ENCODE measurements at places on chromosomes 5 and 9.

GRCh38 chr5:135978212-135978631 lies 23.4 kb upstream of the LECT2 start:
- no peak for DNase-seq

- DNase-seq, result peak; percentile 36
Observed at GRCh38 chr9:13410566-13411031, 131.1 kb upstream of the MPDZ start.

- DNase-seq, result peak; percentile 86
Observed at GRCh38 chr9:116543731-116544400, 143.2 kb upstream of the TRIM32 start.

DNA sequence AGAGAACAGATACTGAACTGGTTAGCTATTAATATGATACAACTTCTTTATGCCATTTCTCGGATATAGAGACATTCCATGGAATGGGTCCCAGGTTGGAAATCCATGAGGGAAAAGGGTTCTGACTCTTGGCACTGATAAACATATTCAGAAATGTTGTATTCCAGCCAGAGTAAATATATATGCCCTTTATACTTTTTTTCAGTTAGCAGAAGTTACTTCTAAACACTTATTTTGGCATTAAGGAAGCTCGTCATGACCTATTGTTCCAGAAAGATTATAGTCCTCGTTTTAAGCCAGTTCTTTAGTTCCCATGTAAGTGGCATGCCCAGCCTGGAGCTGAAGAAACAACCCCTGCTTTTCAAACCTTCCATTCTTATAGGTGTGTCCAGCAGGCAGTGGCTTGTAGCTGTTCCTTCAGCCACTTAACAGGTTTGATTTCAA lies 181.6 kb downstream of the CD180 start:
- DNase-seq, result no peak

DNA sequence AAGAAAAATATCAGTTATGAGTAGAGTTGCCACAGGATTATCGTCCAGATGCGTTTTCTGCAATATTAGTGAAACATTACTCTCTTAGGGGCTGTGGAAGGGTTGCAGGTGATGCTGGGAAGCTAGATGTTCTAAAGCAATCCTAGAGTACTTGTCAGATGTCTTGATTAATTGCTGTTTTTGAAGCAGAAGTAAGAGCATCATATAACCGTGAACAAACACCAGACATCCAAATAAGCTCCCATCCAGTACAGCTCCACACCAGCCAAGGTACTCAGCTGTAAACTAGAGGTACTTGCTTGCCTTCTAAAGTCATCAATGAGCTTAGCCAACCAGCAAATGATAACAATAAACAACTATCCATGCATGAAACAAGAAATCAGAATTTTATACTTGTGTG lies 131.1 kb downstream of the ST8SIA4 start:
- DNase-seq, result no peak

DNA sequence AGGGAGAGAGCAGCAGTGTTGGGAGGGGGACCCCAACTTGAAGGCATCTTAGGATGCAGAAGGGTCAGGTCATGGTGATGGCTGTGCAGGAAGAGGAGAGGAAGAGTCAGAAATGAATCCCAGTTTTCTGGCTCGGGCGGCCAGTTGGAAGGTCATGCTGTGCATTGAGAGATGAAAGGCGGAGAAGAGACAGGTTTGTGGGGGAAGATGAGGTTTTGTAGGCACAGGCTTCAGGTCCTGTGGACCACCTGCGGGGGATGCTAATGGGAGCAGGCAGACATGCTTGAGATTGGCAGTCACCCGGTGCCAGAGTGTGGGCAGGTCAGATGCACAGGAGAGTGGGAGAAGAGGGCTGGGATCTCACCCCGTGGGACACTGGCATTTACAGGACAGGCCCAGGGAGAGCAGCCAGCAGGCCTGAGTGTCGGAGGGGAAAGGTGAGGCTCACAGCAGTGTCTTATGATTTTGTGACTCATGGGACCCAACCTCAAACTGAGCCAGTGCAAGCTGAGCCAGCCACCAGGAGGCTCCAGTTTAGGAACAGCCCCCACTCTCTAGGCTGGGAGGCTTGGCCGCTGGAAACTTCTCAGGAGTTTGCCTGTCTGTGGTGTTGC lies 17.5 kb downstream of the STXBP1 start:
- no peak for DNase-seq

DNA sequence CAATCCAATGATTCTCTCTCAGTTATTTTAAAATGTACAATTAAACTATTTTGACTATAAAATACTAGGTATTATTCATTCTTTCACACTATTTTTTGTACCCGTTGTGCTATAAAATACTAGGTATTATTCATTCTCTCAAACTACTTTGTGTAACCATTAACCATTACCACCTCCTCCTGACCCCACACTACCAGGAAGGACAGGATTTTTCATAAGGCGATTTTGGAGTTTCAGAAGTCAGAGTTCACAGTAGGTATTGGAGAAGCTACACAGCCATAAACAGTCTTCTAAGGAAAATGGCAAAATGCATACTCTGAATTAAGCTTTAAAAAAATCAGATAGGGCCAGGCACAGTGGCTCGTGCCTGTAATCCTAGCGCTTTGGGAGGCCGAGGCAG lies 35.1 kb upstream of the TMEM252 start:
- DNase-seq, result no peak

- peak; percentile 59 for DNase-seq
Observed at GRCh38 chr5:146447734-146448380, 724 bp downstream of the TCERG1 start.

DNA sequence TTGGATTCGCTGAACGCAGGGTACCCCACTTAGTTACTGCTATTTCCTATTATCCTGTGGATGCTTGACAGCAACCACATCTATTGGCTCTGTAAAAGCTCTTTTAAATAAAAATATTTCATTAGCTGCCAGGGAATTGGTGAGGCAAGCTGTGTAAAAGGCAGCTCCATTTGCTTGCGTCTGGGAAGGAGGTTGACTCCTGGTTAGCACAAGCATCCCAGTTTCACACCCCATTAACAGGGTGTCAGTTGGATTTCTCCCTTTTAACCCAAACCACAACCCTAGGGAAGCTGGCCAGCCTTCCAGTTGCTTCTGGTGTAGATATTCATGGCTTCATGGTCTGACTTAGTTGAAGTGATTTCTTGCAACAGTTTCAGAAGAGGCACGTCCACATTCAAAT lies 151.0 kb downstream of the GPBP1 start:
- DNase-seq, result no peak

- DNase-seq, result no peak
Observed at GRCh38 chr9:82082563-82082962, 94.0 kb downstream of the SPATA31D1 start.

DNA sequence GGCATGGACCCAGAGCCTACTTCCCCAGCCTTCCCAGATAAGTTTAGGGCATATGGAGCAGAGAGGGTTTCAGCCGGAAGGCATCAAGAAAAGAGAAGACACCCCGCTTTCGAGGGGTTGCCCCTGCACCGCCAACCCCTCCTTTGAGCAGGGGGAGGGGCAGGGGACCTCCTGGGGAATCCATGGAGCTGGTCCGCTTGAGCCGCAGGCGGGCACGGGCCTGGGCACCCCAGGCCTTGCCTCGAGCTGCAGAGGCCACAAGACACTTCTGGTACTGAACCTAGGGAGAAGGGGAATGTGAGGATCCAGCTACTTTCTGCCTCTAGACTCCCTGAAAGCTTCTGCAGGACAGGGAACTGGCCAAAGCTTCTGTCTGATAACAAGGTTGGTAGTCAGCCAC lies 1.3 kb upstream of the SRA1 start:
- DNase-seq, result no peak

- DNase-seq, result peak; percentile 91
Observed at GRCh38 chr5:60196385-60197113, 303.0 kb upstream of the PDE4D start.

- DNase-seq, result peak; percentile 19
Observed at GRCh38 chr5:43609752-43610151, 6.8 kb downstream of the NNT start.

DNA sequence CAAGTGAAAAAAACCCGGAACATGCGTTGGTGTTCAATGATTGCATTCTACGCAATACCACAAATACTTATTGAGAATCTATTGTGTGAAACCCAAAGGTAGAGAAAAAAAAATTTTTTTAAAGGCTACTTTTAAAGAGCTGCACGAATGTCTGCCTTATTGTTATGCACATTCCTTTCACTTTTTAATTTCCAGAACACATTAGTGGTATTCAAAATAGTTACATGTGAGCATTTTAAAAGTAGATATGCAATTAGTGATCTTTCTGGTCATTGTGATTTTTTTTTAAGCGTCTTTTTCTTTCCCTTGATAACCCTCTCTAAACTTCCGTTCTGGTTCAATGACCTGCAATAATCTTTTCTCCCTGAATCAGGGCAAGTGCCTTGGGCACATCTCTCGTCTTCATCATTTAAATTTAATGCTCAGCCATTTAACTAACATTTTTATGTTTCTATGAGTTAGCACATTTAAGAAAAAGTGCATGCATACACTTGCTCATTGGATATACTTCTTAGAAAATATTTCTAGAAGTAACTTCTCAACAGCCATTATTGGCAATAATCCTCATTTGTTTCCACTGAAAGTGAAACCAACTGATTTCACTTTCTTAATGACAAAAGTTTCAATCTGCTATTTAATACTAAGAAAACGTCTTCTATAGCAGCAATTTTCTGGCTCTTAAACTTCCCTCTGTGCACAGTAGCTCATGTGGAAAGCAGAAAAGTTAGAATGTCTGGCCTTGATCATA lies 80.3 kb downstream of the CDH6 start:
- DNase-seq, result no peak

- peak; percentile 41 for DNase-seq
Observed at GRCh38 chr5:53924392-53924791, 364.0 kb downstream of the NDUFS4 start.

DNA sequence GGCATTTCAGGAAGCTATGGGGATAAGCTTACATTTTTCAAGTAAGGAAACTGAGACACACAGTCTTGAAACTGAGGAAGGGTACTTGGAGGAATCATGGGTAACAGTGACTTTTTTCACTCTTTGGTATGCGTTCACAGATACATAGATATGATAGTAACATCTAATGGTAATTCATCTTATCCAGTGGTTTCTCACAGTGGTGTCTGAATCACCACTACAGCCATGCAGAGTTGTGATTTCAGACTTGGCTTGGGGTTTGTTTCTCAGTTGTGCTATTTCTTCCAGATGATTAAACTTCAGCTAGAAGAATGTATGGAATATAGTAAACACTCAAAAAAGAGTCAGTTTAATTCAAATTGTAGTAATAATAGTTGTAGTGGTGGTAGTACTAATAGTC lies 239.1 kb upstream of the NUDT12 start:
- no peak for DNase-seq

- peak; percentile 60 for DNase-seq
Observed at GRCh38 chr5:96699186-96699820, 37.1 kb downstream of the CAST start.

DNA sequence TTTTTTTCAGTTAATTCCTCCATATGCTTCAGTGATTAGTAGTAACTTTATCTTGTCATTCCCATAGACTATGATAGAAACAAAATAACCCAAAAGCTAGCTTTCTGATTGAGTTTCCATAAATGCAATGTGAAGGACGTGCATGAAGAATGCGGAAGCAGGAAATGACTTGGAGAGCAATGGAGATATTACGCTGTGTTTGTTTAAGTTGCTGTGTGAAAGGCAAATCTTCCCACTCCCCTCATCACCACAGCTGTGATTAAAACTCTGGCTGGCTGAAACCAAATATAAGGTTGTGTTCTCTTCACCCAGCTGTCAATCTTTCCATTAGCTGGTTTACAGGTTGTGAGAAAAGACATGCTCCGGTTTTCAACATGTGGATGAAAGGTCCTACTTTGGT lies 83.9 kb downstream of the NR2F1-AS1 start:
- no peak for DNase-seq

GRCh38 chr5:96297867-96298266 lies 135.2 kb downstream of the PCSK1 start:
- peak; percentile 94 for DNase-seq

DNA sequence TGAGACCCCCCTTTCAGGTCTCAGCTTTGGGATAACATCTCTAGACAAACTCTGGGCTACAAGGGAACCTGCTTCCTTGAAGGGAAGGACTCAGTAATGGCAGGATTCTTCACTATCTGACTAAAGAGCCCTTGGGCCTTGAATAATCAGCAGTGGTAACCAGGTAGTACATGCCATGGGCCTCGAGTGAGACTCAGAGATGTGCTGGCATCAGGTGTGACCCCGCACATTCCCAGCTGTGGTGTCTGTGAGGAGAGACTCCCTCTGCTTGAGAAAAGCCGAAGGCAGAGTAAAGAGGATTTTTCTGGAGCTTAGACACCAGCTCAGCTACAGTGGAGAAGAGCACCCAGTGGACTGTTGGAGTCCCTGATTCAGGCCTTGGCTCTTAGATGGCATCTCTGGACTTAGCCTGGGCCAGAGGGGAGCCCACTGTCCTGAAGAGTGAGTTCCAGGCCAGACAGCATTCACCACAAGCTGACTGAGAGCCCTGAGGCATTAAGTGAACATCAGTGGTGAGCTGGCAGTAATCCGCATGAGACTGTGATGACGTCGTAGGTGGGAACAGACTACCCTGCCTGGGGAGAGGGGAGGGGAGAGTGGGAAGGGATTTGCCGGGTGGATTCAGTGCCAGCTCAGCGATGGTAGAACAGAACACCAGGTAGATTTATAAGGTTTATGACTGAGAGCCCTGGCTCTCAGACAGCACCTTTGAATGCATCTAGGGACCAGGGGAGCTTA lies 5.3 kb upstream of the ZNF782 start:
- DNase-seq, result peak; percentile 45

DNA sequence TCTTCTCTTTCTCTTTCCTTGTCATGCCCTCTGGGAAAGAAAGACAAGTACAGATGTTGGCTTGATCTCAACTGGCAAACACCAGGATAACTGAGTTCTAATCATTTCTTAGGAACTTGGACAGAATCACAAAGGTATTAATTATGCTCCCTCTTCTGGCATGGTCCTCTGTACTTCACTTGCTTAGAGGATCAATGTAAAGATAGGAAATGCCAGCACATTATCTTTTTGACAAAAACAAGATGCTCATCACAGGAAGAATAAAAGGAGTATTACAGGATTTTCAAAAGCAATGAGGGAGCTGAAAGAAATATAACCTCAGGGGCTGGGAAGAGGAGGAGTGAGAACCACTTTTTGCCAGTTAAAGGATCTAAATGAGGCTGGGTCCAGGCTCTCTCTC lies 70.6 kb downstream of the LHFPL2 start:
- DNase-seq, result no peak

GRCh38 chr5:5295351-5295750 lies 127.1 kb upstream of the ICE1 start:
- DNase-seq, result no peak

All from foreskin fibroblast (primary cell).